T-helper 1 cell (primary cell): ENCODE measurements at places on chromosomes 5 and 9.

GRCh38 chr5:31554552-31554951 is 22.5 kb downstream of the C5orf22 start:
- DNase-seq: no peak

DNA sequence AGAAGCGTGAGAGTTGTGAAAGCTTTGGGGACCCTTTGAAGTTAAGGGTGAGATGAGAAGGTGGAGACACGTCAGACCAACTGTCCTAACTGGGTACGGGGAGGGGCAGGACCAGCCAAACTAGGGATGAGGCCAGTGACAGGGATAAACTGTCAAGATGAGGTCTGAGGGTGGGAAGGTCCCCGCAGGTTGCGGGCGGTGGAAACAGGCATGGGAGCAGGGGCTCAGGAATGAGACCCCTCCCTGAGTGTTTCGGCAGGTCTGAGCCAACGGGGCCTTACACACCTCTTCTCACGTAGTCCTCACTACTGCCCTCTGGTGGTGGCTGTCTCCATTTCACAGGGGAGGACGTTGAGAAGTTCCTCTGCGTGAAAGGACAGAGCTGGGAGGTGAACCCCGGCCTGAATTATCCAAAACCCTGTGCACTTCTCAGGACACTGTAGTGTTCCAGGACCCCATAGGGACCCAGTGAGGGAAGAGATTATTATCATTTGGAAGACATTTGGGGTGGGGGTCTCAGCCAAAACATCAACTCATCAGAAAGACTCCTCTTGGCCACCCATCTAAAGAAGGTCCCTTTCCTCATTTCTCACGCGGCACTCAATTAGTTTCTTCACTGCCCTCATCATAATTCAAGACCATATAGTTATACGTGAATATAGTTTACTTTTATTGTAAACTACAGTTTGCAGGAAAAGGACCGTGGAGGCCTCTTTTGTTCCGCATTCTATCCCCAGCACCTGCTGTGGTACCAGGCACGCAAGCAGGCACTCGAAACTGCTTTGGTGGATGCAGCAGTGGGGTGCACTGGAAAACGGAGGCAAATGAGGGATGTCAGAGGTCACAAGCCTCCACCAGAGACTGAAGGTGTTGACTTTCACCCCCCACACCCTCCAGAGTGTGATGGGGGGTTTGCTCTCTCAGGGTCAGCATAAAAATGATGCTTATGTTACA is 21.7 kb upstream of the NANS start:
- peak; percentile 93 for DNase-seq

GRCh38 chr5:76074487-76075065 is 8.6 kb upstream of the SV2C start:
- DNase-seq: no peak

GRCh38 chr5:1443171-1443570 is 2.1 kb downstream of the SLC6A3 start:
- DNase-seq: no peak

GRCh38 chr9:6907772-6908381 is 150.1 kb downstream of the KDM4C start:
- DNase-seq: no peak

DNA sequence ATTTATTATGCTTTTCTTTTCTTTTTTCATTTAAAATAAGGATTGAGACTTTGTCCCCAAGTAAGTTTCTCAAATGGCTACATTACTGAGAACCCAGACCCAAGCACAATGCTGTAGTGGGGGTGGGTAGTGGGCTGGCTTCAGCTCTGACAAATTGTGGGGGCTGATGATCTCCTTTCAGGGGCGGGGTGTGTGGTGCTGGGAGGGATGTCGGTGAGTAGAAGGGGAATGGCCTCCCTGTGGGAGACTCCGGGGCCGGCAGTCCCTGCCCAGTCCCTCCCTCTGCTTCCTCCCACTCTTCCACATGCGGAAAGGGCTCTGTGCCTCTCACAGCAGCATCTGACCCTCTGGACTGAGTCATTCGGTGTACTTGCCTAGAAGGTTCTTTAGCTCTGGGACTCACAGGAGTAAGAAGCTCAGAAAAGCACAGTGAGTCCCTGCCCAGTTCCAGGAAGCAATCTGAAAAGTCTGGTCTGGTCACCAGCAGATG is 14.3 kb downstream of the CD180 start:
- DNase-seq: no peak

GRCh38 chr5:4373051-4373820 is 766.9 kb upstream of the ADAMTS16 start:
- no peak for DNase-seq

GRCh38 chr5:15634591-15635288 is 134.8 kb downstream of the FBXL7 start:
- no peak for DNase-seq

- DNase-seq: no peak
Measured at GRCh38 chr9:98147582-98147981, 28.6 kb upstream of the TRIM14 start.

DNA sequence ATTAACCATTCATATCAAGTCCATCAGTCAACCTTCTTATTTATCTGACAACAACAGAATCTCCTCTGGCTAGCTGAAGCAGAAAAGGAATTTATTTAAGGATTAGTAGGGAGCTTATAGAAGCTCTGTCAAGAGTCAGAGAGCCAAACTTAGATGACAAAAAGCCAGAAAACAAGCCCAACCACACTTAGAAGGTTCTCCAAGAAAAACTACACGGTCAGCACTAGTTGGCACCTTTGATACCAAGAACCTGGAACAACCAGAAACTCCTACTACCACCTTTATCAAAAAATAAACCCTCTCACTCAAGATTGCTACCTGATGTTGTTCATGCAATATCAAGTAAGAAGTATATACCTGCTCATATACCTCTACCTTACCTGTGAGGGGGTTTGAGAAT is 36.9 kb downstream of the RANBP6 start:
- DNase-seq: no peak

GRCh38 chr9:133449760-133450159 is 10.0 kb upstream of the CACFD1 start:
- DNase-seq: no peak

DNA sequence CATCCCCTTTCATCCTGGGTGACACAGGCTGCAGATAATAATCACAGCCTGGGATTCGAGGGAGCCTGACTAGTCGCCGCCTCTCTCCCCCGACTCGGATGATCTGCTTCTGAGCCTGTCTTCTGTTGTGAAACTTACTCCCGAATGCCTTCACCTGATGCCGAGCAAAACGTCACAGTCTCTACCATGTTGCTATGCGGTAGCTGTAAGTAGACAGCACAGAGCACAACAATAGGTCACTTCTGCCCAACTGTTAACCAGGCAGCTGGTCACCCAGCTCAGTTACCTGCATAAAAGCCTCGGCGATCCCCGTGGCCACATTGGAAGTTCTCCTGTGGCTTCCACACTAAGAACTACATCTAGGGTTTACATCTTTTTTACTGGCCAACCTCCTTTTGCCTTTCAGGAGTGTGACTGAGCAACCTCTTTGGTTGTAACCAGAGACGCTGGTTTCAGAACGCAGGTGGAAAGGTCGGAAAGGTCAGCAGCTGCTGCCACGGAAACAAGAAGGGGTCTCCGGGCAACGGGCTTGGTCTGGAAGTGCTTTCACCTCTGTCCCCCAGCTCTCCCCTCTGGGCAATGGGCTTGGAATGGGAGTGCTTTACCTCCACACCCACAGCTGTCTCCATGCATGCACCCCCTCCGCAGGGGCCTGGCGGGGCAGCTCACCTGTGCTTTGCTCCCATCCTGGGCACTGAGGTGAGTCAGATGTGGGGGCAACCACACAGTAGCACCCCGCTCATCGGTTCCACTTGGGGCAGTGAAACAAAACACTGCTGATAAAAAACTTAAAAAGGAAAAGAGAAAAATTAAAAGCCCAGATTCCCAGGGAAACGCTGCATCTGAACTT is 7.6 kb upstream of the PPP1R26 start:
- no peak for DNase-seq

DNA sequence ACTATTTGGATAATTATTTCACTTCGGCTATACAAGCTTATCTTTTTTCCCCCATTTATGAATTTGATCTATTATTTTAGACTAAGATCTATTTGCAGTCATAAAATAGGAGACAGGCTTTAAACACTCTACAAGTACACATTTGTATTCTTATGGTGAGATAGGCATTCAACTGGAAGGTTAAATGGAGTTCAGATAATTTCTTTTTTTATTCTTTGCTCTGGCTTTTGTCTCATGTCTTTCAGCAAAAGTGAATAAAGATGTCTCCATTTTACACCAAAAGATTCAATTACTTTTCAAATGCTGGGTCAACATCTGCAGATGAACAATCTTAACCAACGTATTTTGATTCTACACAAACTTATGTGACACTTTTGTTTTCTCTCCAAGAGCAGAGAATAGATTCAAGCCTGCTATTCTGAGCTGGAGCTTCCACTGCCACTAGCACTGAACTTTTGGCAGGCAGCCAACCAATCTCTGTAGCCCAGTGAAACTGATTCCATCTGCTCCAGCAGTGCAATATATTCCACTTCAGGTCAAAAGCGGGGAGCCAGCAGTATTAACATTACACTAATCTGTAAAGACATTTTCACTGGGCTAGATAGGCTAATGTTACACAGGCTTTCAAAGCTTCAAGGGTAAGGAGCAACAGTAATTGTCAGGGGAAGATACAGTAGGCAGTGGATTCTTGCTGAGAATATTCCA is 452.0 kb upstream of the ZNF608 start:
- DNase-seq: no peak

GRCh38 chr9:79013715-79014610 is 557.8 kb upstream of the TLE4 start:
- DNase-seq: no peak

- DNase-seq: no peak
Measured at GRCh38 chr5:80403782-80404181, 4.1 kb upstream of the ZFYVE16 start.

DNA sequence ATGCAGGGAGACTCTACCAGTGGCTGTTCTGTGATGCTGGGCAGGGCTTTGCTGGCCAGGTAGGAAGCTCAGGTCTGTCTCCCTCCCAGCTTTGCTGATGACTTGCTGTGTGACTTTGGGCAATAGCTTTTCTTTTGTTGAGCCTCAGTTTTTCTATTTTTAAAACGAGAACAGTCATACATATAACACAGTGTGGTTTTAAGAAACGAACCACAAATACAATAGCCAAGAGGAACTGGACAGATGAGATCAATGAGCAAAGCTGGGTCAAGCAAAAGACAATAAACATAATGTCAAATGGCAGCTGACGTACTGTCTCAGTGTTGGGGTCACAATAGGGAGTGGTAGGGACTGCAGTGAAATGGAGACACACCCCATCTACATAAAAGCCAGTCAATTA is 20.2 kb downstream of the SLIT3 start:
- no peak for DNase-seq

GRCh38 chr9:117768750-117769395 is 64.7 kb downstream of the TLR4 start:
- no peak for DNase-seq

DNA sequence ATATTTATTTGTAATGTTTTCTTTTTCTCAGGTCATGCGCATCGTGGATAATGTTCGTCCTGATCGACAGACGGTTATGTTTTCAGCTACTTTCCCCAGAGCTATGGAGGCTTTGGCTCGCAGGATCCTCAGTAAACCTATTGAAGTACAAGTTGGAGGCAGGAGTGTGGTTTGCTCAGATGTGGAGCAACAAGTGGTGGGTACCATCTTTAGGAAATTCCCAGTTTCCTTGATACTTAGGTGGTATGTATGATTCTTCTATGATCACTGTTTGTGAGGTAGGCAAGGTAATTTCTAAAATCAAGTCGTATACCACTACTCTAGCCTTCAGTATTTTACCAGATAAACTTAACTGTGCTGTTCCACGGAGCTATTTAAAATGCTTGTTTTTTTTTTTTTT is 36.2 kb downstream of the DDX46 start:
- DNase-seq: no peak

- DNase-seq: no peak
Measured at GRCh38 chr5:10528056-10528816, 35.6 kb upstream of the ANKRD33B start.
